ENCODE measurements at places on chromosomes 6 and 20.

DNA sequence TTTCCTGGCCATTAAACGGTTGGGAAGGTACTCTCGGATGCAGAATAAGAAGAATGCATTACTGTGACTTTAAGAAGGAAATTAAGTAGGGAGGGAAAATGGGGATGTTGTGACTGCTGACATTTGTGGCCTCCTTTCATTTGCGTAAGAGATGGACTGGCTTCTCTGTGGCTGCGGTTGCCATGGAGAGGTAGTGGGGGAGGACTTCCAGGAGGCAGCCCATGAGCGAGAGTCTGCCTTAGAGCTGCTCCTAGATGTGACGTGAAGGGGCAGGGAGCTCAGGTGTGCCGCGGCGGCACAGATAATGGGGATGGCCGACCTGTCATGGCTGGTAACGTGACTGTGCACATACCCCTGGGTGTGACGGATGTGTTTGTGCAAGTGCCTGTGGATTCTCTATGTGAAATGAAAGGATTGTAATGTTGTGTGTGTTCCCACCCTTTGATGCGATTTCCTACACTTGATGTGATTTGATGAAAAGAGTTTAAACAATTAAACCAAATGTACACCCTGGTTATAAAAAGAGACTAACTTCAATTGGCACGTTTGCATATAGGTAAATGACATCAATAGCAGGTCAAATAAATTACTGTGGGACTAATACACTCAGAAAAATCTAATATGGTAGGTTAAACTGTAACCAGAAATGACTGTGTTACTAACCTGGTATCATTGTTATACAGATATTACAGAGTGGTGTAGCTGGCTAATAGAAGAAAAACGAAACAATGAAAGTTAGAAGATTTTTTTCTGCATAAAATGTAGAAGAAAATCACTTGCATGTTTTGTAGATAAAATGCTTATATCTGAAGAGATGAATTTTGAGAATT, 48.9 kb downstream of the HIVEP1 start:
- peak; percentile 84 for DNase-seq

- DNase-seq = no peak
Measured at GRCh38 chr6:138652824-138653223, 120.7 kb upstream of the CCDC28A start.

DNA sequence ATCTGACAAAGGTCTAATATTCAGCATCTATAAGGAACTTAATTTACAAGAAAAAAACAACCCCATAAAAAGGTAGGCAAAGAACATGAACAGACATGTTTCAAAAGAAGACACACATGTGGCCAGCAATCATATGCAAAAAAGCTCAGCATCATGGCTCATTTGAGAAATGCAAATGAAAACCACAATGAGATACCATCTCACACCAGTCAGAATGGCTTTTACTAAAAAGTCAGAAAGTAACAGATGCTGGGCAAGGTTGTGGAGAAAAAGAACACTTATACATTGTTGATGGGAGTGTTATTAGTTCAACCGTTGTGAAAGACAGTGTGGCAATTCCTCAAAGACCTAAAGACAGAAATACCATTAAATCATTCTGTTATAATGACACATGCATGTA, 289.9 kb upstream of the MMS22L start:
- no peak for DNase-seq

DNA sequence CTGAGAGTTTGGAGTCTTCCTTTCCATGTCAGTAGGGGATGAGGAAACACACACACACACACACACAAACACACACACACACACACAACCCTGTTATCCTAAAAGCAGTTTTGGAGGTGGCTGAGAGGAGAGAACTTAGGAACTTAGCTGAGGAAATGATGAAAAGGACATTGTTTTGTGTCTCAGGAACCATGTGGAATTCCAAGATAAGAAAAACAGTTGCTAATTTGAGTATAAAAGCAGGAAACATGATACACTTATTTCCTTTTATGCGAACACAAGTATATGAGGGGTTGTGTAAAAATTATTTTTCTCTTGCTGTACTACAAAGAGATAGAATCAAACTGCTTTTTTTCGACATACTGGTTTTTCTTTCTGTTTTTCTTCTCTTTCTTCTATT, at the start of gene MYCT1:
Gene MYCT1, plus strand, starts transcription at position 264 of the 400 bp plus-strand sequence. Its CDS starts 6 bp downstream, at position 270.
- no peak for DNase-seq

DNA sequence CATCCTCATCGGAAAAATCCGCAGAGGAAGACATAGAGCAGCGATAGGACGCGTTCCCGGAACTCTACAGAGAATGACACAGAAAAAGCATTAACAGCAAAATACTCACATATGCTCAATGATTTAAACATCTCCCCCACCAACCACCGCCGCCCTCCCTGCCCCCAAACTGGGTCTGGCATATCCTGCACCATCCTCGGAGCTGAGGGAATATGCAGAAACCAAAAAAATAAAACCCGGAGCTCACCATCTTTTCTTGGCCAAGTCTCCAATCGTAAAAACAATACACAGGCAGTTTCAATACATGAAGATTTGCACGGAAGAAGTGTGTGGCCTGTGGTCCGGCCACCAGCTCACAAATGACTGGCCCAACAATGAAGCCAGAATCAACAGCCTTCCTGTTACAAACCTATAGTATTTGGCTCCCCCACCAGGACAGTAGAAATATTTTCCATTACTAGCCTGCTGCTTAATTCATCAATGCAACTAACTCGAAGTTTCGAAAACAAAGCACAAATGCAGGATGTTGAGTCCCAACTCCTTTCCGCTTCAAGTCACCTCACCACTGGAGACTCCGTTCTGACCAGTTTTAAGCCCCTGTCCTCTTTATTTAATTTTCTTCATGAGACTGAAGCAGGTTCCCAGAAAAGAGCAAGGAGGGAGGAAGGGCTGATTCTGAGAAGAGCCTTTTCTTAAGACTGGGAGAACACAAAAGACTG, 103.2 kb upstream of the BEND6 start:
- peak; percentile 36 for DNase-seq

DNA sequence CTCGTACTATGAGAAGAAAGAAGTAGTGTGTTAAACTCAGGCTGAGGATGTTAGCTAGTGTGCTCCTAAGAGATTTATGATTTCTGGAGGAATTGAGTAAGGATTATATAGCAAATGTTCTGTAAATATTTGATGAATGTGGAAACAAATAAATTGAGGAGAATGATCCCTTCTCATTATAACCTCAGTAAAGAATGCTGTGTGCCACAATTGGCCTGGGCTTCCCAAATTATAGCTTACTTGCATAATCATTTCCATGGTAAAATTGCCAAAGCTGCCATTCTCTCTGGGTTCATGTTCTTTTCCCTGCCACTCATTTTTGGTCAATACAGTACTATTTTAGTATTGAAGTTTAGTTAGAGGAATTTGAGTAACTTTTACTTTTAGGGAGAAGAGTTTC, 128.5 kb downstream of the FLRT3 start:
- no peak for DNase-seq

GRCh38 chr6:101393251-101393828, at the start of gene GRIK2:
TSS of gene GRIK2 (plus strand) at chr6:101393708.
- no peak for DNase-seq

DNA sequence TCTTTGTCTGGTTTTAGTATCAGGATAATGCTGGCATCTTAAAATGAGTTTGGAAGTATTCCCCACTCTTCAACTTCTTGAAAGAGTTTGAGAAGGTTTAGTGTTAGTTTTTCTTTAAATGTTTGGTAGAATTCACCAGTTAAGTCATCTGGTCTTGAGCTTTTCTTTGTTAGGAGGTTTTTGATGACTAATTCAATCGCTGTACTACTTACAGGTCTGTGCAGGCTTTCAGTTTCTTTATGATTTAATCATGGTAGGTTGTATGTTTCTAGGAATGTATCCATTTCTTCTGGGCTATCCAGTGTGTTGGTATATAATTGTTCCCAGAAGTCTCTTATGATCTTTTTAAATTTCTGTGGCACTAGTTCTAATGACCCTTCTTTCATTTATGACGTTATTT, 215.5 kb downstream of the LRFN2 start:
- no peak for DNase-seq

DNA sequence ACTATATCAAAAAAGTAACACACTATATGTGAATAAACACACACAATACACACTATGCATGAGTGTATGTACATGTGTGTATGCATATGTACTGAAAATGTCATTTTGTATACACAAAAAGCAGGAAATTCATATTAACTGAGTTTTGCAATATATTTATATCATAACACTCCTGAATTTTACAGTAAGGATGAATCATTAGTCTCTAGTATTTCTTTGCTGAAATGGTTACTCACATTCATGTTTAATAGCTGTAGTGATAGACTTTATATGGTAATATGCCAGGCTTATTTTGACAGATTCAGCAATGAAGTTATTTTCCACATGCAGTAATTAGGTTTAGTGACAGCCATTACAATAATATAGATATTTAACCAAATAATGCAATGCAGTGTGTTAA, 1216.2 kb upstream of the CITED2 start:
- DNase-seq = no peak

GRCh38 chr20:51668947-51669346, 99.2 kb downstream of the ATP9A start:
- no peak for DNase-seq

DNA sequence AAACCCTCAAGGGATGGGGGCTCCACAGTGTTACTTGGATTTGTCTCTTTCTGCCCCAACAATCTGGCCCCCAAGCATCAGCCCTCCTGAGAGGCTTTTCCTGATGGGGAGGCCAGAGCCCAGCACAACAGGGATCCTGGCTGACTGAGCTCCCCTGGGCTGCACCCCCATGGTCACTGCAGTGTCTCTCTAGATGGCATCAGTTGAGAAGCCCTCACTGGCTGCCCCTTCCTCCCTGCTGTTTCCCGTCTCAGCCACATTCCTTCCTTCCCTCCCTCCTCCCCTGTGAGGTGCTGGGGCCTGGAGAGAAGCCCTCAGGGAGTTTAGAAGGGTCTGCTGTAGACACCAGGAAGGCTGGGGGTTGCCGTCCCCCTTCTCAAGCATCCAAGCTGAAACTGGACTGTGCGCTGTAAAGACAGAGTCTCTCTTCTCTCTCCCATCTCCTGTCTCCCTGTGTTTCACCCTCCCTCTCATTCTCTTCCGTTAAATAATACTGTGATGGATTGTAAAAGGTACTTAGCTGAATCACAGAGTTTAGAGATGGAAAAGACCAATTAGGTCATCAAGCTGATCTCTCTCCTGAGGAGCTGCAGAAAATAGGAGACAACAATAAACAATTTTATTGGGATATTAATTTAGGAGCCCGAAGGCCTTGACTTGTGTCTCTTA, 29.7 kb downstream of the SAYSD1 start:
- no peak for DNase-seq

- no peak for DNase-seq
Measured at GRCh38 chr20:2408111-2408510, 27.4 kb downstream of the TGM6 start.

- no peak for DNase-seq
Measured at GRCh38 chr20:40811660-40812414, 122.8 kb upstream of the MAFB start.

DNA sequence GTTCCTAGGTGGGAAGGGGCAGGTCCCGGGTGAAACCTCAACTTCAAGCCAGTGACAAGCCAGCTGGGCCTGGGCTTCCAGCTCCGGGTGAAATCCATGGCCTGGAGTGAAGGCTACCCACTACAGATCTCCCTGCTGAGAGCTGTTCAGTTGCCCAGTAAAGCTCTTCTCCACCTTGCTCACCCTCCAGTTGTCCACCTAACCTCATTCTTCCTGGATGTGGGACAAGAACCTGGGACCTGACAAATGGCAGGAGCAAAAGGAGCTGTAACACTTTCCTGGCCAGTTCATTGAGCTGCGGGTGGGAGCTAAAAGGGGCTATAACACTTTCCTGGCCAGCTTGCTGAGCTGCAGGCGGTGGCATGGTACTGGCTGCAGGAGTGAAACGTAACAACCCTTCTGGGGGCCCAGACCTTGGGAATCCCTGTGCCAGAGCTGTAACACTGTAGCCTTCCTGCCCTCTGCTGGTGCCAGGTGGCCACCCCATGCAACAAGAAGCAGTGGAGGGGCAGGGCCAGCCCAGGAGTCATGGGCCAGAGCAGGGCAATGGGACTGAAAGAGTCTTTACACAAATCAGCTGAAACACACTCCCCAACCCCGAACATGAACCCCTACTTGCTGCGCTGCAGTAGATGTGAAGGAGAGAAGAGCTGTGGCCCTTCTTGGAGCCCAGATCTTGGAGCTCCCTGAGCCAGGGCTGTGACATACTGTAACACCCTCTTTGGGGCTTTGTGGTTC, 3.6 kb upstream of the HINT3 start:
- DNase-seq = no peak

GRCh38 chr20:44173116-44173515, 13.9 kb downstream of the JPH2 start:
- DNase-seq = no peak

DNA sequence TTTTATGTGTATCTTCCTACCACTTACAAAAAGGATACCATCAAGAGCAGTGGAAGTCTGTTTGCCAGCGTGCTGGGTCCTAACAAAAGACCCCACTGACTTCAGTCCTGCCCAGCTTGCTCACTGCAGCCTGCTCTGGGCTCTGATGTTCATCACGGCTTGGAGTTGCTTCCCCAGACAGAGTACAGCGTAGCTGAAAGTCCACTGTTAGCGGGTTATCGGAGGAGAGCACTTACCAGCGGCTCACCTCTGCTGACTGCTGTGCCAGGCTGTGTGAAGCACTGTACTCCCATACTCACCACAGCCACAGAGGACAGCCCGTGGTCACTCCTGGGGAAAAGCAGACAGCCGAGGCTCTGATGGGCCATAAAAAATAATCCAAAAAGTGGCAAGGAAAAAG, 40.2 kb downstream of the CTCFL start:
- no peak for DNase-seq

GRCh38 chr6:75418233-75418632, 75.4 kb downstream of the FILIP1 start:
- DNase-seq = no peak

DNA sequence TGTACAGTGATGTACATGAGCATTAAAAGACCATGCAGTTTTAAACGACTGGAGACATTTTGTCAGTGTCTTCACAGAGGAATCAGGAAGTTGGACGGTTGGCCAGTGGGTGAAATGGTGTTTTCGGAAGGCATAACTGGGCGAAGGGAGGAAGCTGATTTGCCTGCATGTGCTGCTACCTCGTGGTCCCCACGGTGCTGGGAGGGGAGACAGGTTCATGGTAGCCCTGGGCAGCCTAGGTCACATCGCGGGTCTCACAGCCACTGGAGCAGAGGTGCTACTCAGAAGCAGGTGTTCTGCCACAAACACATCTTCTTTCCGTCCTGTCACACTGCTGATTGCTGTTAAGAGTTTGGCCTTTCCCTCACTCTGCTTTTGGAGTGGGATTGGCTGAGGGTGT, 35.2 kb downstream of the HIVEP1 start:
- no peak for DNase-seq

DNA sequence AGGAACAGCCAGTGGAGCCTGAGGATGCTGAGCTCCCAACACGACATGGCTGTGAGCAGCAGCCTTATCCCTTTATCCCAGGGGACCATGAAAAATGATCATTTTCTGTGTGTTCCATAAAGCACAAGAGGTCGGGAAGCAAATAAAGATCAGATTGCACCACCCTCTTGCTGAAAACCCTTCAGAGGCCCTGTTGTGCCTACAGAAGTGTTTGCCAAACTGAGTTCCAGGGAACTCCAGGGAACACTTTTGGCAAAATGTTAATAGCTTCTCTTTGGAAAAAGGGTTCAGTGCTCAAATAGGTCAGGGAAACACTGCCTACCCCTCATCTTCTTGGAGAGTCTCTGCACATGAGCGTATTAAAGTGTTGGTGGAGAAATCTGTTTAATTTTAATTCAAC, 24.4 kb downstream of the ARMC2 start:
- no peak for DNase-seq

- no peak for DNase-seq
Measured at GRCh38 chr6:133644548-133644891, 244.4 kb upstream of the TCF21 start.
